ENCODE measurements at places on chromosomes 7 and 10.
A peak's percentile ranks its signal among the peaks of the same experiment; 100 is the strongest.

DNA sequence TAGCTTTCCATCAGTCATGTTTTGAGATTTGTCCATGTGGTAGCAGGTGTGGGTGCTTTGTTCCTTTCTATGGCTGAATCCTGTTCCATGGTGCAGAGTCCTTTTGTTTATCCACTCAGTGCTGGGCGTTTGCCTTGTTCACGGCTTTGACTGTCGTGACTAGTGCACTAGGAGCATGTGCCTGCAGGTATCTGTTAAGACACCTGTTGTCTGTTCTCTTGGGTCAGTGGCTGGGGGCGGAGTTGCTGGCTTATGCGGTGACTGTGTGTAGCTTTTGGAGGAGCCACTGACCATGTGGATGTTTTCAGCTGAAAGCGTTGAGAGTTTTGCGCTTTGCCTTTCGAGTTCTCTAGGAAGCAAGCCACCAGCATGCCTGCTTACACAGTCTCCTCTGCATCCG lies 573.1 kb upstream of the FOXK1 start:
- no peak for DNase-seq
- no peaks in the 10 kb centered on the region for H3K27me3 ChIP-seq
- peaks cover 4% of the 10 kb centered on the region for H3K36me3 ChIP-seq
- H3K4me1 ChIP-seq = no peaks in the 10 kb centered on the region

DNA sequence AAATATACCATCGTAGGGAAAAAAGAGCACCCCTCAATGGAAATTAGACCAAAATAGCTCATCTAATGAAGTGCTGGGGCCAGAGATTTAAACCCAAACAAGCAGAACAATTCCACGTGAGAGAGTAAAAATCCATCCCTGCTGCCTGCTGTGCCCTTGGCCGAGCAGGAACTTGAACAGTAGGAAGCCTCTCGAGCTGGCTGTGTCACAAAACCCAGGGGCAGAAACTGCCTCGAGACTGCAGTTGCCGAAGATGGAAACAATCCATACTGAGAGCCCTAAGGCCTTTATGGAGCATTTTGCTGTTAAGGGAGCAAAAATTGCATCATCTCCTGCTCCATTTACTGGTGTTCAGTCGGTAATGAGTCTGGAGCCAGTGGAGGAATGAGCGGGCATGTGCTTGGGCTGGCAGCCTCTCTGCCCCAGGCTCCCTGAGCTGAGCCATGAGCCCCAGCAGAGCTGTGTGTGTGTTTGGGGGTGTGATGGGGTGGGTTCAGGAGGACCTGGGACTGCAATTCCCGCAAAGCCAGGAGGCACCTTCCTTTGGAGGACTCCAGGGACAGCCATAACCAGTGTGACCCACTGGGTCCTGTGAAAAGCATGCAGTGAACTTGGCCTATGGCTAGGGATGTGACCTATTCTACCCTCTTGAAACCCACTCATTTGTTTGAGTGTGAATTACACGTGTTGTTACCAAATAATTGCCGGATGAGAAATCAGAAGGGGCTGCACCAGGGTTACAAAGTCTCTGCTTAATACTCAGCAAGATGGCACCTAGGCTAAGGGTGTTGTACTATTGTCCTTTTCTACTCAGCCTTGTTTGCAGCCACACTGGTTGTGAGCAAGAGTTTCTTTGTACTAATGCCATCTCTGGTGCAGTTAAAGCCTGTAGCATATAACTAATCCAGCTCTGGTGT lies 58.3 kb downstream of the CDHR3 start:
- H3K4me3 ChIP-seq = no peak overlapping the region
- H3K36me3 ChIP-seq = no peaks in the 10 kb centered on the region
- no peaks in the 10 kb centered on the region for H3K27me3 ChIP-seq
- H3K27ac ChIP-seq = no peak overlapping the region
- no peak for DNase-seq

- no peaks in the 10 kb centered on the region for H3K4me1 ChIP-seq
- DNase-seq = no peak
- no peaks in the 10 kb centered on the region for H3K27me3 ChIP-seq
- H3K27ac ChIP-seq = no peak overlapping the region
- H3K4me3 ChIP-seq = no peak overlapping the region
These were observed 128.8 kb downstream of the PPP1R3A start for GRCh38 chr7:113790025-113790424.

GRCh38 chr10:62964026-62964425 lies 147.9 kb upstream of the EGR2 start:
- H3K27ac ChIP-seq = no peak overlapping the region
- no peaks in the 10 kb centered on the region for H3K36me3 ChIP-seq

- no peak overlapping the region for H3K4me3 ChIP-seq
- no peak overlapping the region for H3K27ac ChIP-seq
- no peak for DNase-seq
- no peaks in the 10 kb centered on the region for H3K4me1 ChIP-seq
These were observed 493.5 kb downstream of the DNAJB6 start for GRCh38 chr7:157830331-157830730.

GRCh38 chr7:116843378-116843777 lies 19.0 kb upstream of the CAPZA2 start:
- no peak overlapping the region for H3K4me3 ChIP-seq
- no peaks in the 10 kb centered on the region for H3K4me1 ChIP-seq
- no peak overlapping the region for H3K27ac ChIP-seq
- H3K27me3 ChIP-seq = no peaks in the 10 kb centered on the region
- DNase-seq = no peak
- no peaks in the 10 kb centered on the region for H3K36me3 ChIP-seq

- H3K36me3 ChIP-seq = no peaks in the 10 kb centered on the region
- H3K4me1 ChIP-seq = no peaks in the 10 kb centered on the region
- H3K27ac ChIP-seq = no peak overlapping the region
- H3K4me3 ChIP-seq = no peak overlapping the region
These were observed 603.7 kb upstream of the MKI67 start for GRCh38 chr10:128729910-128730420.

- no peaks in the 10 kb centered on the region for H3K4me1 ChIP-seq
- H3K36me3 ChIP-seq = no peaks in the 10 kb centered on the region
- no peak overlapping the region for H3K27ac ChIP-seq
- H3K27me3 ChIP-seq = no peaks in the 10 kb centered on the region
- no peak overlapping the region for H3K4me3 ChIP-seq
These were observed 31.2 kb upstream of the FFAR4 start for GRCh38 chr10:93535293-93535692.

GRCh38 chr7:129277629-129278028 lies 52.8 kb downstream of the AHCYL2 start:
- no peaks in the 10 kb centered on the region for H3K4me1 ChIP-seq
- H3K4me3 ChIP-seq = no peak overlapping the region
- H3K27me3 ChIP-seq = no peaks in the 10 kb centered on the region
- no peaks in the 10 kb centered on the region for H3K36me3 ChIP-seq
- H3K27ac ChIP-seq = no peak overlapping the region

- no peaks in the 10 kb centered on the region for H3K4me1 ChIP-seq
- H3K27ac ChIP-seq = no peak overlapping the region
- H3K4me3 ChIP-seq = no peak overlapping the region
These were observed 146.8 kb upstream of the SLC26A5 start for GRCh38 chr7:103592844-103593243.

DNA sequence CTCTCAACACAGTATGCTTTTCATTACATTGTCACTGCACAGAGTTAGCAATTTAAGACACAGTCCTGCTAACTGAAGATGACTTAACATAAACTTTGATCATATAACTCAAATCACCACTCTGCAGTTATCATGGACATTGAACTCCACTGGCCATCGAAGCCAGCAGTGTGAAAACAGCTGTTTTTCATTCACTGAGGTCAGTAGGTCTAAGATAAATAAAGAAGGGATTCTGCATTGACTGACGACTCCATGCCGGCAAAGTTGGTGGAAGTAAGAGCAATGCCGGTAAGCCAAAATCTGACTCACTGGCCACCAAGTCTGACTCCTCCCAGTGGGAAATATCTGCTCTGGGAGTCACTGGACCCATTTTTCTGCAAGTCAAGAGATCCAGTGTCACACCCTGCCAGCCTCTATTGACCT lies 449.9 kb upstream of the ANKRD30A start:
- H3K27me3 ChIP-seq = no peaks in the 10 kb centered on the region
- no peak for DNase-seq
- no peak overlapping the region for H3K4me3 ChIP-seq
- H3K4me1 ChIP-seq = no peaks in the 10 kb centered on the region

DNA sequence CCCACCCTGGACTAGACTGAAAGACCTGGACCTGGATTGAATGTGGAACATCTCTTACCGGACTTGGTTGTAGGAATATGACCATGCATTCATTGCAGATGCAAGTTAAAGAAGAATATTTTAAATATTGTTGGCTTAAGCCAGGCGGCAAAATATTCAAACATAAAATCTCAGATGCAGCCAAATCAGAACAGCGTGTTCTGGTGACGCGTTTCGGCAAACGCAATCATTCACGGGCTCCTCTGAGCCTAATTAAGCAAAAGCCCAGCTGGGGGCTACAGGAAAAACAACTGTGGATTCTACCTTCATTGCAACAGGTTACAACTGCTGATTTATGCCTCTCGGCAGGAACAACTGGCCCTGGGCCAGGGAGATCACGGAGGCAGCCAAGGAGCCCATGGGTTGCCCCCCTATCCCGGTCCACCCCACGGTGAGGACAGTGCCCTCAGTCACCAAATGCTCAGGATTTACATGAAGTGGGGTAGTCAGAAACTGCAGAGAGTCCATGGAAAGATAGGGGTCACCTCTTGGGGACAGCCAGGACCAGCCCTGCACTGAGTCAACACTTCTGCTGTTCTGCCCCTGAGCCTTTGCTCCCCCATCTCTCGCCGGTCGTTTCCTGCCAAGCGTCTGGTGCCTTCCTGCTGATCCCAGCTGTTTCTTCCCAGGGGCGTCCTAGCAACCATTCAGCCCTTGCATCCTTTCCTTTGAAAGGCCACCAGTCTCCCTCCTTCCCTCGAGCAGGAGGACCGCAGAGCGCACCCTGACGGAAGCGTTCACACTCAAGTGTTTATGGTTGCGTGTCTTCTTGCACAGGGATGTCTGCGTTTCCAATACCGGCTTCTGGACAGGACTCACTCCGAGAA lies 64.4 kb upstream of the SFMBT2 start:
- no peaks in the 10 kb centered on the region for H3K27me3 ChIP-seq
- H3K36me3 ChIP-seq = no peaks in the 10 kb centered on the region
- H3K27ac ChIP-seq = no peak overlapping the region
- no peak overlapping the region for H3K4me3 ChIP-seq
- DNase-seq = no peak

GRCh38 chr7:44307905-44308595 lies 17.3 kb downstream of the CAMK2B start:
- no peaks in the 10 kb centered on the region for H3K4me1 ChIP-seq
- no peak overlapping the region for H3K4me3 ChIP-seq

DNA sequence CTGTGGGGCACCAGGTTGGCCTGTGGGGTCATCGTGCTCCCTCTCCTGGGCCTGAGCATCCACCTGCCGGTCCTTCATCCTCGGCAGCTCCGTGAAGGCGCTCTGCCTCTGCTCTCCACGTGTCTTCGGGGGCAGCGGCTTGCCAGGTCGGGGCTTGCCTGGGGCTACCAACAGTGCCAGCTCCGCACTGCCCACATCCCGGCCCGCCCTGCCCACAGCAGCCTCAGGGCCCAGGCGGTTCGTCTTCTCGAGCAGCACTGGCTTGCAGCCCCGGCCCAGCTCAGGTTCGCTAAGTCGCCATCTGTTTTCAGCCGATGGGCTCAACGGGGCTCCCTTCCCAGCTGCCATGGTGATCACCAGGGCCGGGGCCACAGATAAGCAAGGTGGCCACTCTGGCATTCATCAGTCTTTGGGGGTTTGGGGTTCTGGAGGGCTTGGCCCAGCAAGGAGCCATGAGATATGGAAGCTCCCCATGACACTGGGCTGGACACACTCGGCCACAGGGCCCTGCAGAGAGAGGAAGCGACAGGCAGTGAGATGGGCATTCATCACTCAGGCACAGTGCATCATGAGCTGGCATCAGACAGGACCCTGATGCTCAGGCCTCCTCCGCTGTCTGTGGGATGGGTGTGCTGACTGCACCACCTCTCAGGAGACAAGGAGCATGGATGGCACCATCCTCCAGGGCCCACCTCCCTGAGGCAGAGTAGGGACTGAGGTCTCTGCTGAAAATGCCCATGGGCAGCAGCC lies 15.5 kb downstream of the ZNF488 start:
- H3K27me3 ChIP-seq = no peaks in the 10 kb centered on the region
- H3K4me1 ChIP-seq = peaks cover 14% of the 10 kb centered on the region
- no peak for DNase-seq
- no peaks in the 10 kb centered on the region for H3K36me3 ChIP-seq
- H3K27ac ChIP-seq = no peak overlapping the region

GRCh38 chr10:92047215-92047614 lies 123.6 kb downstream of the BTAF1 start:
- no peak overlapping the region for H3K4me3 ChIP-seq
- no peaks in the 10 kb centered on the region for H3K4me1 ChIP-seq
- H3K27me3 ChIP-seq = peaks cover 7% of the 10 kb centered on the region
- peaks cover 4% of the 10 kb centered on the region for H3K36me3 ChIP-seq
- no peak overlapping the region for H3K27ac ChIP-seq

- no peak overlapping the region for H3K27ac ChIP-seq
- no peaks in the 10 kb centered on the region for H3K36me3 ChIP-seq
- H3K4me1 ChIP-seq = peaks cover 3% of the 10 kb centered on the region
- DNase-seq = peak; percentile 71
- no peaks in the 10 kb centered on the region for H3K27me3 ChIP-seq
- no peak overlapping the region for H3K4me3 ChIP-seq
These were observed 22.8 kb downstream of the C10orf105 start for GRCh38 chr10:71696628-71697326.

DNA sequence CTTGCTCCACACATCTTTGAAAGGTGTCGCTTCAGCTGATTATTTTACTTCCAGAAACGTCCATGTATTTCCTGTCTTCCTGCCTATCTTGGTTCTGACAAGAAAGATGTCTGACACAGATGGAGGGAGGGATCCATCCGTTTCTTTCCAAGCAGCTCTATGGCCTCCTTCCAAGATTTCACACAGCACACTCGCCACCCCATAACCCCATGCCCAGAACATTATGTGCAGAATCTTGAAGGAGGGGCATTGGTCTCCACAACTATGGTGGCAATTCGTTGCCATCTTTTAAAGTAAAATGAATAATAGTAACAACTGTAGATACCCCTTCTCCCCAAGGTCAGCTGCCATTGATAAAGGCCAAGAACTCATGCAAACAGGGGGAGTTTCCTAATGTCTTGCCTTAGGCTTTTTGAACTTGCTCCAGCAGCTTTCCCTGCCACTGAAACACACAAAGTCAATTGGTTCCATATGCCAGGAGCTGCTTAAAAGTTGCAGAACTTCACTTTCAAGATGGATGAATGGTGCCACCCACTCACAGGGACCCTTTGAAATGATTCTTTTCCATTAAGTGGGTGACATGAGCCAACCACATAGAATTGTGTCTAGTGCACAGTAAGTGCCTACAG lies 60.0 kb downstream of the VSTM4 start:
- no peaks in the 10 kb centered on the region for H3K27me3 ChIP-seq
- H3K4me3 ChIP-seq = no peak overlapping the region
- no peaks in the 10 kb centered on the region for H3K36me3 ChIP-seq
- no peak for DNase-seq

DNA sequence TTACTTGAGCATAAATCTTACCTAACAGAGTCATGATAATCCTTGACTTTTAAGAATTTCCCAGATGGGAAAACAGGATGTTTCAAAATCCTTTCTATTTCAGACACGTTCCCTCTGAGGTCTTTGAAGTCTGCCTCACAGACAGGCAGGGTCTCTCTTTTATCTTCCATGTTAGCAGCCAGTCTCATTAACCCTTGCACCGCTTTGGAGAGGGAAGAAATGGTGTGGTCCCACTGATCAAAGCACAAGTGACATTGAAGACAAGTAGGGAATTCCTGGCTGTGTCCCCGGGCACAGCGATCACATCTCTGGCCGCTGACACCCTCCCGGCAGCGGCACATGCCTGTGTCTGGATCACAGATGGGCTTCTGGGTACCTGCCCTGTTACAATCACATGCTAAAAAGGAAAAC lies 52.7 kb upstream of the LAMB1 start:
- no peak for DNase-seq
- no peaks in the 10 kb centered on the region for H3K4me1 ChIP-seq
- no peak overlapping the region for H3K27ac ChIP-seq
